Femur (tissue), 1 donor: ENCODE measurements at places on chromosomes 7 and 10.
A peak's percentile ranks its signal among the peaks of the same experiment; 100 is the strongest.

DNA sequence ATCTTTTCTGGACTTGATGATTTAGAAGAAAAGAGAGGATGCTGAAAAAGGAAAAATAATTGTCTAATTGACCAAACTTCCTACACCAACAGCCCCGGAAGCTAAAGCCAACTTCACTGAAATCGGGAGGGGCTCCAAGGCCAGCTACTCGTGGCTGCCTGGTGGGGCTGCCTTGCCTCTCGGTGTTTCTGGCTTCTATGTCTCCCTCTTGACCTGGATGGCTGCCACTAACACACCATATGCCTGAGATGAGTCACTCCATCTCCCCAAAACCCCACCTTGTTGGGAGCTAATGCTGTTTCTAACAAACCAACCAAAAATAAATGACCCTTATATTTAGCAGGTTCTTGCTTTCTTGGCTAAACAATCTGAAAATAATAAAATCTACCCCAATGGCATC, 87.6 kb upstream of the AFAP1L2 start:
- peak; percentile 33 for DNase-seq

GRCh38 chr10:118045837-118046394, 825 bp downstream of the RAB11FIP2 start:
- peak; percentile 62 for DNase-seq

- DNase-seq = no peak
Measured at GRCh38 chr7:70376561-70377031, 755.3 kb upstream of the GALNT17 start.

DNA sequence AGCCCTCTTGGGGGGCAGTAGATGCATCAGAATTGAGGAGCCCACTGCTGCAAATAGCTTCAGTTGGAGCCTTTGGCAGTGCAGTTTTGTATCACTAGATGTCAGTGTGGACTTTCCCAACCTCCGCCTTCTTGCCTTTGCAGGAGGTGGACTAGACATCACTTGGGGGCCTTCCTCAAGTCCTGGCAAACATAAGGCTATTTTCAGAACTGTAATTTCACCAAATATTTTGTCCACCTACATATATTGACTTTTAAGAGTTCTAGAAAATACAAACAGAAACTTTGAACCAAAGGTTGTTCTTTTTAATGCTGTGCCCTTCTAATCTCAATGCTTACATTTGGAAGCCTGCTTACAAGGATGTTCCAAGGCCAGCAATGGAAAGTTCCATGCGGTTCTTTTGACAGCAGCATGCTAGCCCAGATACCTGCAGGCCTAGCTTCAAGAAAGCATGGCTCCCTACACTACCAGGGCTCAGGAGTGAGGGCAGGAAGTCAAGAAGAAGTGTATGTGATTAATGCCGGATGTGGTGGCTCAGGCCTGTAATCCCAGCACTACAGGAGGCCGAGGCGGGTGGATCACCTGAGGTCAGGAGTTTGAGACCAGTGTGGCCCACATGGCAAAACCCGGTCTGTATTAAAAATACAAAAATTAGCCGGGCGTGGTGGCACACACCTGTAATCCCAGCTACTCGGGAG, 8.0 kb upstream of the ZNRF2 start:
- peak; percentile 57 for DNase-seq

DNA sequence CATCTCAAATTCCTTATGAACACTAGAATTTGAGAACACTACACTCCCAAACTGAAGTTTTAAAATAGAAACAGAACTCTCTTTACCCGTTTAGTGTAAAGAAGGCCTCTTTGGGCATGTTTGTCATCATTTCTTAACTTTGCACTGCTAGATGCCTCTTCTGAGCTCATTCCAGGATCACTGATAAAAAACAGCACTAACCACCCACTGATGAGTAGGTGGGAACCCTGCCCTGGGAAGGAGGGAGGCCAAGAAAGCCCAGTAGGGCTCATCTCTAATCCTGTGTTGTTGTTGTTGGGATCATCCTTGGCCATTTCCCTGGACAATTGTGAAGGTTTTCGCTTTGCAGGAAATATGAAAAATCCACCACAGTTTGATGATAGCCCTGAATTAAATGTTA, 68.2 kb downstream of the CUBN start:
- DNase-seq = no peak

DNA sequence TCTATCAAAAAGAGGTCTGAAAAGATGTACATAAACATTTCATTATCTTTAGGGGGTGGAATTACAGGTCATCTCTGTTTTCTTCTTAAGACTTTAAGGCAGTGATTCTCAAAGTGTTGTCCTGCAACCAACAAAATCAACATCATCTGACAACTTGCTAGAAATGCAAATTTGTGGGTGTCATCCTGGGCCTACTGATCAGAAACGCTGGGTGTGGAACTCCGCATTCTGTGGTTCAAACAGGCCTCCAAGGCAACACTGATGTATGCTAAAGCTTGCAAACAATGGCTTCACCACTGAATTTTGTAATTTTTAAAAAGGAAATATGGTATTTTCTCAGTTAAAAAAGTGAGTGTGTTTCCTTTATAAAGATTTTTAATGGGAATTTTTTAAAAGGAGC, 402.0 kb upstream of the LRRN3 start:
- no peak for DNase-seq

DNA sequence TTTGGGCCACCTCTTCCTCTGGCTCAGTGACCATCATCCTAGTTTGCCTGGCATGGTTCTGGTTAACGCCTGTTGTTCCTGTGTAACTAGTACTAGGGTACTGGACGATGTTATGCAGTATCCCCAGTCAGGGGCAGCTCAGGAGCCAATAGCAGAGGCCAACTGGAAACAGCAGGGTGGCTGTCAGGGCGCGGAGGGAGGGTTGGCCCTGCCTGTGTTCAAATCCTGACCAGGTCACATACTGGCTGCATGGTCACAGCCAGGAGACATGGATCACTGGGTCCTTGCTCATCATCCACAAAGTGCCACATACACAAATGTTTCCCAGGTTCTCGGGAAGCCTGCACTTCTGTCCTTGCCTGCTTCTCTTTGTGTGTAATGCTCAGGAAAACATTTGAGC, 12.3 kb upstream of the RBP3 start:
- DNase-seq = no peak

GRCh38 chr10:3872712-3873329, 87.8 kb upstream of the KLF6 start:
- no peak for DNase-seq

GRCh38 chr7:90209776-90210175, 1.8 kb upstream of the STEAP2 start:
- DNase-seq = no peak

DNA sequence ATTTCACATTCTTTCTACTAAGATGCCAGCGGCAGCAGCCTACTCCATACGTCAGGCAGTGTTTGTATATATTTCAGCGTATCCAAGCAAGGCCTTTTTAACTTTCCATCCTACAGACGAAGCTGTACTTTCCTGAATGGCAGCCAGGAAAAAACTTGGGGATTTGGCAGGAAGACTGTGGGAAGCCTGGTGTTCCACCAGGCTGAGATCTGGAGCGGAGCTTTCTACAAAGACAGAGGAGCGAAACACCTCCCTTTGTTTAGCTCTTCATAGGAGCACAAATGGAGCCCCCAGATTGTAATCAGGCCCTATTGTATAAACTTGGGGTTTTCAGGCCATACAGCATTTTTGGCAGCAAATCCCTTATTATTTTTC, 143.8 kb downstream of the TES start:
- peak; percentile 95 for DNase-seq

GRCh38 chr10:22250897-22251660, 33.3 kb upstream of the EBLN1 start:
- DNase-seq = no peak

DNA sequence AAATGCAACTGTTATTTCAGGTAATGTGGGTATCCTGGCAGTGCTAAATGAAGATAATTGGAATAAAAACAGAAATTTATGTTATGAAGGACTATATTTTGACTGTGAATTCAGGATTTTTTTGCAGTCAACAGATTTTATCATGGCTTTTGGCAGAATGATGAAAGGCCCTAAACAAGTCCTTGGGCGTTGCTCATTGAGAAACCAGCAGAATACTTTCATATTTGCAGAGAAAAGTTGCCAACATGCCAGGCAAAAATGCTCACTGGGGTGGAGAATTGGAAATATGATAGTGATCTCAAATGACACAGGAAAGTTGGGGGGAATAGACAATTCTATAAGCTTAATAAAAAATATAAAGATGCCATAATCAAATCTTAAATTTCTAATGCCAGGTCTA, 121.1 kb downstream of the GPR85 start:
- DNase-seq = no peak

DNA sequence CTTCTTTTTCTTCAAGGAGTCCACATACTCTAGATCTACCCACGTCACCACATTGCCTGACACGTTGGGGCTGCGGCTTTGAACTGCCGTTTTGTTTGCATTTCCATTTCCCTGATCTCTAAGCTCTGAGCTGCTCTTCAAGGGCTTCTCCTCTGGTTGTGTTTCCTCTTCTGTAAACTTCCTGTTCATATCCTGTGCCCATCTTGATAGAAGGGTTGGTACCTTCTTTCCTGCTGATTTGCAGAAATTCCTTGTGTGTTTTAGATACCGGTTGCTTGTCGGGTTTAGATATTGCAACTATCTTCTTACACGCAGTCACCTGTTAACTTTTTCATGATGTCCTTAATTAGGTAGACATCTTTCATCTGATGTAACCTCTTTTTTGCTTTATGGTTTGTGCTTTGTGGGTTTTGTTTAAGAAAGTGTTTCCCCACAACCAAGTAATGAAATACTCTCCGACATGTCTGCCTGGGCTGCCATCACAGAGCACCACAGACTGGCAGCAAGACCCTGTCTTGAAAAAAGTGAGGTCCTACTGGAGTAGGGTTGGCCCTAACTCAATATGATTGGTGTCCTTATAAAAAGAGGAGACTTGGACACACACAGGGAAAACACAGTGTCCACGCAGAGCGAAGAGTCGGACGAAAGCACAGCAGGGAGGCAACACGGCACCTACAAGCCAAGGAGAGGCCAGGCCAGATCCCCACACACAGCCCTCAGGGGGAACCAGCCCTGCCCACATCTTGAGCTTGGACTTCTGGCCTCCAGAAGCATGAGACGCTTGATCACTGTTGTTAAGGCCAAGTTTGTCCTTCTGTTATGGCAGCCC, 99.1 kb upstream of the PDGFA start:
- no peak for DNase-seq

GRCh38 chr7:36261019-36261754, 108.1 kb downstream of the EEPD1 start:
- DNase-seq = no peak

DNA sequence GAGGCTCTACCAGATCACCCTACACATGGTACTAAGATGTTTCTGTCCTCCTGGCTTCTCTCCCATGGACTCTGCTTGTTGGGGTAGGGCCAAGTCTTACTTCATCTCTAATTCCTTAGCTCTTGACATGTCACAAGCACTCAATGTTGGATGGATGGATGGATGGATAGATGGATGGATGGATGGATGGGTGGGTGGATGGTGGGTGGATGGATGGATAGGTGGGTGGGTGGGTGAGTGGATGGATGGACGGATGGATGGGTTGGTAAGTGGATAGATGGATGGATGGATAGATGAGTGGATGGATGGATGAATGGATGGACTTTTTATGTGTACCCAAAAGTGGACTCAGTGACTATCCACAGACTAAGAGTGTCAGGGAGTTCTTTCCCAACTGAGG, 28.5 kb downstream of the HSPA12A start:
- DNase-seq = no peak

DNA sequence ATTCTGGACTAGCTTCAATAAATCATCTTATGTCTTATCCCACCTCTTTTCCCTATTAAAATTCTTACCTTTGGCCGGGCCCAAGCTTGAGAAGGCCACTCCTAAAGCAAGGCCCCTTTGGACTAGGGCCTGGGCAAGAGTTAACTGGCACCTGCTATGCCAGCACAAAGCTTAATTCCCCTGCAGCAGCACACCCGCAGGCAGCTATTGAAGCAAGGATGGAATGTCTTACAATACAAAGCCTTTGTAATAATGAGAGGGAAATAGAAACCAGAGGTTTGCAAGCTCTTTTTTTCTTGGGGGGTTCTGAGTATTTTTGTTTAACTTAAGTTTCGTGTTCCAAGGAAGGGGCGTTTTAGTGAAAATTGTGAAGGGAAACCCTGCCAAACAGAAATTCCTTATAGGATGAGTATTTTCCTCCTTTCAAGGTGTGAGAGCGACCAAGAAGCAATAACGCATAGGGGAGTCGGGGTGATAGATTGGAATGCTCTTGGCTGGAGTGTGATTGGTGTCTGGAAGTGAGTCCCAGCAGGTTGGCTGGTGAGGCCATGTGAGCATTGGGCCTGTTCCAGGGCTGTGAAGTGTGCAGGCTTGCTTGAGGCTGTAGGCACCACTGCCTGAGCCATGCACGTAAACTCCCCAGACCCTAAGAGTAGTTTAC, 148.5 kb downstream of the KIAA1217 start:
- DNase-seq = no peak

DNA sequence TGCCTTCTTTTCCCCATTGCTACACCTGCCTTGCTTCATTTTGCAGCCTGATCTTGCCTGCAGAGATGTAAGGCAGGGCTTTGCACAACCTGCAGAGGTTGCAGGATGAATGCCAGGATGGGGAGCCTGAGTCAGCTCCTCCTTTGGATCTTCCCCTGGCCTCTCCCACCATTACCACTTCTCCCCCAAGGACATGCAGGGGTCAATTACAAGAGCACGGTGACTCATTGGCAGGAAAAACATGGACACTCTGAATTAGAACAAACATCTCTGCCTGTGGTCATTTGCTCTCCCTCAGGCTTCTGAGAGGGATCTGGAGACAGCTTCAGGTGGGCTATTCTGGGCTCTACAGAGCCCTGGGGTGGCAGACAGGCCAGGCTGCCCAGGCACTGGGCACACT, 89.2 kb downstream of the HERPUD2 start:
- DNase-seq = no peak

DNA sequence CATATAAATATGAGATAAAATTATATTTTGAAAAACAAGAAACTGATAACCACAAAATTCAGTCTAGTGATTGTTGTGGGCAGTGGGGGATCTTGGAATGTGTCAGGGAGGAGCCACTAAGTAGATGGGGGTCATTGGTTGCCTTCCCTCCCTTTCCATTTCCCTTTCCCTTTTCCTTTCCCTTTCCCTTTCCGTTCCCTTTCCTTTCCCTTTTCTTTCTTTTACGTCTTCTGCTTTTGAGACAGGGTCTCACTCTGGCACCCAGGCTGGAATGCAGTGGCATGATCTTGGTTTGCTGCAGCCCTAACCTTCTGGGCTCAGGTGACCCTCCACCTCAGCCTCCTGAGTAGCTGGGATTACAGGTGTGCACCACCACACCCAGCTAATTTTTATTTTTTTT, 51.0 kb downstream of the DYNC2I1 start:
- DNase-seq = no peak

- no peak for DNase-seq
Measured at GRCh38 chr10:120827251-120827875, 23.8 kb upstream of the WDR11 start.
